IMR-90 (cell line): ENCODE measurements at places on chromosomes 3 and 15. TPM values are rescaled to one million over a fixed set of nuclear protein-coding genes. Genes with fewer than 3 reads are reported as not detected.

TEX9 gene
- 1.4 and 2.5 TPM in 2 replicates for total RNA-seq

FBXL22 gene
- 0.28 and 0.36 TPM in 2 replicates for total RNA-seq

TEX55 gene
- total RNA-seq = not detected in 2 replicates

TRPM1 gene
- total RNA-seq = 0.28 TPM in 1 of 2 replicates, not detected in the other

GRK7 gene
- not detected in 2 replicates for total RNA-seq

ERC2 gene
- 0.18 and 0.28 TPM in 2 replicates for total RNA-seq

ENTPD3 gene
- total RNA-seq = not detected in 2 replicates

ROBO2 gene
- 14.5 and 17.2 TPM in 2 replicates for total RNA-seq

BCL6 gene
- 21.4 and 22.6 TPM in 2 replicates for total RNA-seq

LRRIQ4 gene
- total RNA-seq = not detected in 2 replicates

NDN gene
- 40.1 and 50.3 TPM in 2 replicates for total RNA-seq

PROS1 gene
- total RNA-seq = 1.6 and 2.5 TPM in 2 replicates

PLCL2 gene
- total RNA-seq = 3.8 and 4.2 TPM in 2 replicates

PPM1M gene
- 12.2 and 13.1 TPM in 2 replicates for total RNA-seq

KY gene
- under 0.01 TPM in 2 replicates for total RNA-seq

PLSCR2 gene
- total RNA-seq = not detected in 2 replicates

APBA2 gene
- total RNA-seq = 27.8 and 33.0 TPM in 2 replicates

CCR5 gene
- total RNA-seq = not detected in 2 replicates

UTS2B gene
- total RNA-seq = 0.72 and 0.83 TPM in 2 replicates

P3H2 gene
- 54.7 and 74.4 TPM in 2 replicates for total RNA-seq

SLC22A13 gene
- under 0.01 TPM in 2 replicates for total RNA-seq

PML gene
- total RNA-seq = 8.8 and 10.3 TPM in 2 replicates

WDR49 gene
- not detected in 2 replicates for total RNA-seq

EFCC1 gene
- total RNA-seq = not detected in 2 replicates

CLEC3B gene
- 1.9 and 3.6 TPM in 2 replicates for total RNA-seq

CHRM5 gene
- under 0.01 TPM in 2 replicates for total RNA-seq

C3orf22 gene
- total RNA-seq = not detected in 2 replicates

MAP3K13 gene
- 17.6 and 19.2 TPM in 2 replicates for total RNA-seq

TMEM207 gene
- not detected in 2 replicates for total RNA-seq

TNFAIP8L3 gene
- total RNA-seq = 0.83 and 0.90 TPM in 2 replicates

RBP2 gene
- not detected in 2 replicates for total RNA-seq

AP3B2 gene
- not detected in 2 replicates for total RNA-seq

FMN1 gene
- total RNA-seq = 17.6 and 29.4 TPM in 2 replicates

KCTD6 gene
- 7.0 and 9.4 TPM in 2 replicates for total RNA-seq

ECE2 gene
- total RNA-seq = not detected in 2 replicates

DUOXA1 gene
- total RNA-seq = not detected in 2 replicates

DPPA2 gene
- total RNA-seq = not detected in 2 replicates

PRR20G gene
- total RNA-seq = not detected in 2 replicates

TGM5 gene
- not detected in 2 replicates for total RNA-seq

NT5DC2 gene
- 161 and 173 TPM in 2 replicates for total RNA-seq

TNNC1 gene
- total RNA-seq = 1.1 and 1.3 TPM in 2 replicates

SPSB4 gene
- total RNA-seq = not detected in 2 replicates

TUSC7 gene
- total RNA-seq = not detected in 2 replicates

ATP13A5 gene
- total RNA-seq = not detected in 2 replicates

WNT5A gene
- 204 and 224 TPM in 2 replicates for total RNA-seq

GCSAM gene
- total RNA-seq = not detected in 2 replicates

C3orf49 gene
- not detected in 2 replicates for total RNA-seq

PTPN9 gene
- total RNA-seq = 20.0 and 26.5 TPM in 2 replicates
